ENCODE measurements at places on chromosomes 5 and 9.

DNA sequence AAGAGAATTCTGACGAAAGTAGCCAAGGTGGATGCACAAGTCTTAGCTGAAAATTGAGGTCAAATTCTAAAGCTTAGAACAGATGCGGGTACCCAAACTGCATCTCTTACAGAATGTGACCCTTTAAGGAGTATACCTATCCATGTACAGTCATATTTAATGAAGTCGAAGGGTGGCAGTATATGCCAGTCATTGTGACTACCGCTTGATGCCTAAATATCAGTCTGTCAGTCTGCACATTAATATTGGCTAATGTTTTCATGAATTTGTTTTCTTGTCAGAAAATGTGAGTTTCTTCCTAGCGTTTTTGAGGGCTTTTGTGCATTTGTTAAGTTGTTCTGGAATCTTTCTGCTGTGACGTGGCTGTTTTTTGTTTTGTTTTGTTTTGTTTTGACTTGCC, 264.5 kb upstream of the ELAVL2 start:
- DNase-seq: no peak

DNA sequence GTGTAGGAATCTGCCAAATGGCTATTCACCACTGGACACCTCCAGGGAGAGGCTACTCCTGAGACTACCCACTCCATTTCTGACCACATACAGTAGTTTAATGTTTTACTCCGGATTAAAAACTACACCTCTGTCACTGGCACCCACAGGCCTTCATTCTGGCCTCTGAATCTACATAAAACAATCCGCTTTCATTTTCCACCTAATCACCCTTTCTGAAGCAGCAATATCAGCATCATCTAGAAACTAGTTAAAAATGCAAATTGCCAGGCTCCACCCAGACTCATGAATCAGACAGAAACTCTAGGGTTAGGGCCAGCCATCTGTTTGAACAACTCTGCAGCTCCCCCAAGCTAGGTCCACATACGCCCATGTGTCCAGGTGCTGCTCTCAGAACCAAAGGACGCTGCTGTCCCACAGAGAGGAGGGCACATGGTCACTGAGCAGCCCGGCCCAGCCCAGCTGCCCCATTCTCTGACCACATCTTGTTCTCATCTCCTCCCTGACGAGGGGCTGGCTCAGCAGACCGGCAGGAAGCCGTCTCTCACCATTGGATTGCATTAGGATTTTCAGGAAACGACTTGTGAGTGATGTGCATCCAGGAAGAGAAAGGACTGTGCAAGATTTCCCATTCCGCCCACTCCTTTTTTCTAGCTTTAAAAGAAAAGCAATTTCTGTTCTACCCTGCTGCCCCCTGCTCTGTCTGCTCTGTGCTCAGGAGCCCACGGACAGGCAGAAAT, 34.7 kb downstream of the ADAM19 start:
- DNase-seq: peak; percentile 64

DNA sequence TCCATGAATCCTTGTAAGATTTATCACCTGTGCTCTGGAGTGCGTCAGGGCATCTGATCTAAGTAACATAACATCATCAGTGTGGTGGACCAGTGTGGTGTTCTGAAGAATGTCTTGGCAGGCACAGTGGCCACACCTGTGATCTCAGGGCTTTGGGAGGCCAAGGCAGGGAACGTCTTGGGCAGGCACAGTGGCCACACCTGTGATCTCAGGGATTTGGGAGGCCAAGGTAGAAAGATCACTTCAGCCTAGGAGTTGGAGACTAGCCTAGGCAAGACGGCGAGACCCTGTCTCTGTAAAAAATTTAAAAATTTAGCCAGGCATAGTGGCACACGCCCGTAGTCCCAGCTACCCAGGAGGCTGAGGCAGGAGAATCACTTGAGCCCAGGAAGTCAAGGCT, 185.5 kb downstream of the CACNA1B start:
- no peak for DNase-seq

- DNase-seq: no peak
These were observed at the start of gene PCDHGA5 for GRCh38 chr5:141363952-141364660. TSS of gene PCDHGA5 (plus strand) at chr5:141364162. CDS start at chr5:141364331, 169 bp downstream.

- no peak for DNase-seq
These were observed 1824.4 kb upstream of the CDH9 start for GRCh38 chr5:28862860-28863196.
